ENCODE measurements at places on chromosomes 16 and 17.
A peak's percentile ranks its signal among the peaks of the same experiment; 100 is the strongest.

DNA sequence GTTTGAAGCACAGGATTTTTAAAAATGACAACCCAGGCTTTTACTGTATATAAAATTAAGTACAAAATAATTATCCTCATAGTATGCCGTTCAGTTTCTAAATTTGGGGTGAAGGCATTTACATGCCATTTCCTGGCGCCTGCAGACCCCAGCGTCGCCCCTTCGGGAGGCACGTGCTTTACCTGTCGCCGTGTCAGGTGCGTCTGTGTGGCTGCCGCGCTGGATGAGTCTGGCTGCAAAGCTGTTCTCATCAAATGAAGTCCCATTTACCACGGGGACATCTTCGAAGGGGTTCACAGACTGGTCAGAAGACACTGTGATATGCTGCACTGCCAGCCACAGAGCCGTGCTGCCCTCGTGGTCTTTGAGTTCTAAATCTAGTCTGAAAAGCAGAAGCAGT, 51.8 kb downstream of the CYB5D2 start:
- DNase-seq: no peak

- DNase-seq: no peak
These were observed 18.0 kb upstream of the JPH3 start for GRCh38 chr16:87584271-87584670.

DNA sequence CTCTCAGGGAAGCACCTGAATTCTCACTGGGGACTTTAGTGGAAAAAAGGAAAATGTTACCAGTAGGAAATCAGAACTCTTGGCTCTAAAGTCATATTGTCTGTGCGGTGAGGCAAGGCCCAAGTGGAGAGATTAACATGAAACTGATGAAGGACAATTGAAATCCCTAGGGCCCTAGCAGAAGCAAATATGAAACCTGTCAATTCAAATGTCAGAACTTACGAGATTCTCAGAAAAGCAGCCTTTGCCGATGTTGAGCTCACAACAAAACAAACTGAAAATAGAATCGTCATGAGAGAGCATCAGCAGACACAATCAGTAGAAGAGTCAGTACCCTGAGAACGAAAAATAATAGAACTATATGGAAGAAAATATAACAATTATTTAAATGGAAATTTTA, 108.8 kb downstream of the ELAC2 start:
- DNase-seq: no peak

DNA sequence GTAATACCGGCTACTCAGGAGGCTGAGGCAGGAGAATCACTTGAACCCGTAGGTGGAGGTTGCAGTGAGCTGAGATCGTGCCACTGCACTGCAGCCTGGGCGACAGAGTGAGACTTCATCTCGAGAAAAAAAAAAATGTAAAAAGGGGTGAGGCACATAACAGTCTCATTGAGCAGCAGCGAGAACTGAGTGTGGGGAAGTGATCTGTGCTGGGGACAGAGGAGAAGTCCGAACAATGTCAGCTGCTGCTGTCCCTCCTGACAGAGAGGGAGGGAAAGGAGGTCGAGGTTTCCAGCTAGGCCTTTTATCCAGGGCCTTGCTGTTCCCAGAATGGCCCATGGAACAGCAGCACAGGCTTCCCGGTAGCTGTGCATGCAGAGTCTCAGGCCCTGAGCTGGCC, 14.0 kb downstream of the C16orf74 start:
- no peak for DNase-seq

DNA sequence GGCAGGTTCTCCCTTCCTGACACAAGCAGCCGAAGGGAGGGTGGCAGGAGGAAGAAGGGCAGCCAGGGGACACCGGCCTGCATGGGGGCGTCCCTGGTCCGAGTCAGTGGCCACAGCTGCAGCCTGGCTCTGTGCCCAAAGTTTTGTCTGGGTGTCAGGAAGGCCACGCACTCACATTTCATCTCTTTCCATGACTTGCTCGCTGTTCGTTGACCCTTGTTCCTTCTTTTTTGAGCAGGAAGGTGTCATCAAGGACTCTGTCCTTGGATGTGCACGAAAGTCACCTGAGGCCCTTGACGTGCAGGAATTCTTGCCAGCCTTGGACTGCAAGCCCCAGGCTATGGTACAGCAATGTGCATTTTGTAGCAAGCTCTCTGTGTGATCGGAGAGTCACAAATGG, 93.3 kb downstream of the TNFRSF13B start:
- no peak for DNase-seq

GRCh38 chr16:31877876-31878642, 4.5 kb downstream of the ZNF267 start:
- no peak for DNase-seq

GRCh38 chr17:20174588-20175265, 165.6 kb downstream of the SPECC1 start:
- no peak for DNase-seq

GRCh38 chr16:56270828-56271227, 79.5 kb downstream of the GNAO1 start:
- DNase-seq: no peak

DNA sequence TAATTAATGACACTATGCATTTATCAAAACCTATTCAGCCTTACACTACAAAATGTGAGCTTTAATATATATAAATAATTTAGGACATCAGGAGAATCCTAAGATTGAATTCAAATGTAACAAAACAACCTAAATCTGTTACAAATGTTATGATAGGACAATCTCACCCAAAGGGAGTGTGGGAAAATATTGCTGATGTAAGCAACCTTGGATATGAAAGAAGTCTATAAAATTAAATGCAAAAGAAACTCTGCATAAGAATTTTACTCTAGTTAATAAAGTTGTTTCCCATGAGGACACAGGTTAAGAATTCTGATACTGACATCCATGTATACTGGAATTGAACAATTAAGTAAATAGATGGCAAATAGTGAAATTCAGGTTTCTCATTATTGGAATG, 424.5 kb upstream of the MON1B start:
- DNase-seq: no peak

DNA sequence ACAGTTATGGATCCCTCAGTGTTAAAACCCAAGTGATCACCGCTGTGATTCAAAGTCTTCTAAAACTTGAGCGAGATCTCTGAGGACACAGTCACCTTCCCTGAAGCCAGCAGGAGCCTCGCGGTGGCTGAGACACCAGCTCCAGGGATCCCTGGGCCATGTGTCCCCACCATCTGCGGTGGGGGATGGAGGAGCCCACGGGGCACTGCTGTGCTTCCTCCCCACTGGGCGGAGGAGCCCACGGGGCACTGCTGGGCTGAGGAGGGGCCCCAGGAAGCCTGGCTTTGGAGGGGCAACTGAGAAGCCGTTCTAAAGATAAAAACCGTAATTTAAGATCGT, 65.7 kb upstream of the METRNL start:
- no peak for DNase-seq

DNA sequence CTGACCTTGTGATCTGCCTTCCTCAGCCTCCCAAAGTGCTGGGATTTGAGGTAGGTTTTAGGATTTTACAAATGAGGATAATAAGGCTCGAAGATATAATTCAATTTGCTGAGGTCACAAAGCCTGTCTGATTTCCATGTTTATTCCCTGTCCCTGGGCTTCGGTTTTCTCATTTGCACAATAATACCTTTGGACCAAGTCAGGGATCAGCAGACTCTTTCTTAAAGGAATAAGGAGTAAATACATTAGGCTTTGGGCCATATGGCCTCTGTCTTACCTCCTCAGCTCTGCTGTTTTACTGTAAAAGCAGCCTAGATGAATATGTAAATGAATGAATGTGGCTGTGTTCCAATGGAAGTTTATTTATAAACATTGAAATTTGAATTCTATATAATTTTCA, 442.8 kb downstream of the HS3ST4 start:
- DNase-seq: no peak

- DNase-seq: peak; percentile 43
These were observed 7.5 kb downstream of the EIF1 start for GRCh38 chr17:41695954-41696757.

- no peak for DNase-seq
These were observed 91.2 kb downstream of the AIPL1 start for GRCh38 chr17:6343736-6344135.

GRCh38 chr16:75282466-75283281, 31.2 kb upstream of the BCAR1 start:
- DNase-seq: no peak

DNA sequence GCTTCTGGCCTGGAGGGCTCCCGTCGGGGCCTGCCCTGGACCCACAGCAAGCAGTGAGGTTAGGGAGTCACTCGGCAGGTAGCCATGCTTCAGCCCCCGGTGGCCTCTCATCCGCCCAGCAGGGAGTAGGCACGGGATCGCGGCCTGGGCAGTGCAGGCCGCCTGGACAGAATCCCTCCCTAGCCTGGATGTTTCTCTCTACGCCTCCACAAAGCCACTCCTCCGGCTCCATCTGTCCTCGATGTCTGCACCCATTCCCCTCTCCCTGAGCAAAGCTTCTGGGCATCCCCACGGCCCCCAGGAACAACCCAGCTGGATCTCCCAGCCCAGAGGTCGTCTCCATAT, 145.2 kb downstream of the RBFOX3 start:
- DNase-seq: no peak

DNA sequence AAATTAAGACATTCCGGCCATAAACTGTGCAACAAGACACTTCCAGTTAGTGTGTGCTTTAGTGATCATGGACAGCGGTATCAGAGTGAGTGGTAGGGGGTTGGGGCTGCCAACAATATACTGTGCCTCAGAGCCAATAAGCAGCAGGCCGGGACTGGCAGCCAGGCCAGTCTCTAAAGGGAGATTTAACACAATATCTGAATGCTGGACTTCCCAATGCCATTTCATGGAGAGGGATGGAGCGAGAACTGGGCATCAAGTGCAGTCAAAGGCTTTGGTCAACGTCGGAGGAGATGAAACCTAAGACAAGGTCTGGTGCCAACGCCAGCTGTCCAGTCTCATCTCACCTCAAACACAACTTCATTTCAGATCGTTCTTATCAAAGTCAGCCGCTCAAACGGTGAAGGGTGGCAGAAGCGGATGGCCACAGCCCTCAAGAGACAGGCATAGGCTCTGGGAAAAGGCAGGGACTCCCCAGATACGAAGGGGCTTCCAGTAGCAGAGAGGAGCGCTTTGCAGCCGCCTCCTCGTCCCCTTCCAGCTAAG, 935 bp downstream of the USP32 start:
- no peak for DNase-seq

DNA sequence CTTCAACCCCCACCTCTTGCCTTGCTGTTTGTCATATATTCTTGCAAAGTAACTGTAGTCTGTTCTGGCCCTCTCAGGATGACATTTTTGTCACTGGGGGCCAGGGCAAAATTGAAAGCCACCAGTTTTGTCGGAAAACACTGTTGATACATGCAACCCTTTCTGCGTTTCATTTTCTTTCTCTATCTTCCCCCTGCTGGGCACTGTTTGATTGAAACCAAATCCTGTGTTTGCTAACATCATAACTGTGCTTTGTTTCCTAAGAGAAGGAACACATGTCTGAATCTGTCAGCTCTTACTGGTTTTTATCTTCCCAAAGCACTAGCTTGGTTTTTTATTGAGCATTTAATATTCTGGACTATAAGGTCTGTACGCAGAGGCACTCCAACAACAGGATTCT, 11.7 kb upstream of the CPPED1 start:
- no peak for DNase-seq

- no peak for DNase-seq
These were observed 290.0 kb upstream of the SOX9 start for GRCh38 chr17:71830866-71831265.

- no peak for DNase-seq
These were observed 1.5 kb downstream of the PITPNM3 start for GRCh38 chr17:6554871-6555330.

GRCh38 chr17:18626152-18626870, 17.9 kb downstream of the TBC1D28 start:
- no peak for DNase-seq

DNA sequence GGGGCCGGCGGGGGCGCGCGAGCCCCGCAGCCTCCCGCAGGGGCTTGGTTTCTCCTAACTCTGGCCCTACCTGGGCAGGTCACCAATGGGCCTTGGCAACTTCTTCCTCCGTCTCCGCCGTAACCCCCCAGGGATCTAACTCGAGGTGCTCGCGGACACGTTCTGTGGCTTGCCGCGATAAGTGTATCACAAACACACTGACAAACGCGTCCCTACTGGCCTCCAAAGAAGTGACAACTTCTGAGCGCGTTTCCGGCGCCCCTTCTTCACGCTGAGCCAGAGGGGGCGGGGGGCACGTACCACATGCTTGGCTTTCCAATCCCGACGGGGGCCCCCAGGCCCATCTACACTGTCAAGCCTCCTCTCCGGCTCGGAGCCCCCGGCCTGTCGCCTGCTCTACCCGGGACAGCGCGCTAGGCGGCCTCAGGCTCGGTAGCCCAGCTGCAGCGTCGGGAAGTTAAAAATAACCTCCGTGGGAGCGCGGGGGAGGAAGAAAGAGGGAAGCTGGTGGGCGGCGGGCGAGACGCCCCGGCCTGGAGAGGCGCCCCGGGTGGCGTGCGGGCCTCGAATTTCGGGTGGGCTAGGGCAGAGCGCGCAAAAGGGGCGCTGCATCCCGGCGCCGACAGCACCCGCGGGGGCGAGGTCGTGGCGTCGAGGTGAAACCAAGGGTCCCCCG, 725 bp upstream of the SPHK1 start:
- peak; percentile 46 for DNase-seq

- no peak for DNase-seq
These were observed 436.7 kb downstream of the MAF start for GRCh38 chr16:79163691-79164387.

DNA sequence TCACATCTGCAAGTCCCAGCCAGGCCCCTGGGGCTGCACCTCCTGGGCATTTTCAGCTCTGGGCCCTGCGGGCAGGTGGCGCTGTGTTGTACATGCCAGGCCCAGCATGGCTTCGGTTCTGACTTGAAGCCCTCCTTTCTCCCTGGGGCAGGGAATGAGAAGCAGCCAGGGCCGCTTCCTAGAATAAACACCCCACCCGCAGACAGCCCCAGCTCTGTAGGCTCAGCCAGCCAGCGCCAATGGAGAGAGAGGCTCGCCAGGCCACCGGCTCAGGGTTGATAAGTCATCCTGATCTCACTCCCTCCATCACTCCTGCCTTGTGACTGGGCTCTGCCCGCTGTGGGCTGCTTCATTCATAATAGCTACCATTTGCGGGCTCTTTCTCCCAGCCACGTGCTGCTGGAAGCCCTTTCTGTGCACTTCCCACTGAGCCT, 6.0 kb upstream of the GLIS2 start:
- DNase-seq: peak; percentile 56

- no peak for DNase-seq
These were observed 1.7 kb upstream of the PRKCB start for GRCh38 chr16:23833960-23834685.

DNA sequence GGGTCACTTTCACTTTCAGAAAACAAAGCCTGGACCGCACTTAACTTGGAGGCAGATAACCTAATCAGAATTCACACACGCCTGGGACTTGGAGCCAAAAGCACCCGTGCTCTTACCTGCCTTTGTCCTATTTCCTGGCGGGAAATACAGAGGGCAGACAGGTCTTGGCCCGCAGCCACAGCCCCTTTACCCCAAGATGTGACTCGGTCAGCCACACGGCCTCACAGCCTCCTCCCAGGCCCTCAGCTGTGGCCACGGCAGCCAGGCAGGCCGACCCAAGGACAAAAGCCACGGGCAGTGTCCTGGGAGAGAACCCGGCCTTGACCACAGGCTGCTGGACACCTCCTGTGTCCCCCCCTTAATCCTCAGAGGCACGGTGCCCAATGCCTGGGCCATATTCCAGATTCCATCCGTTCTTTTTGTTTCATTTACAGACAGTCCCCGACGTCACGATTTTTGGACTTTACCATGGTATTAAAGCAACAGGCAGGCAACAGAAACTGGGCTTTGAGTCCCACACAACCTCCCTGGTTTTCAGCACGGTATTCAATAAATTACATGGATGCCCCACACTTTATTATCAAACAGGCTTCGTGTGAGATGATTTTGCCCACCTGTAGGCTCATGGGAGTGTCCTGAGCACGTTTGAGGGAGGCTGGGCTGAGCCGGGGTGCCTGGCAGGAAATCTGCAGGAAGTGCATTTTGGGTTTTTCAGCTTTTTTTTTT, 30.1 kb upstream of the GAA start:
- DNase-seq: no peak
